ENCODE measurements at places on chromosomes 13 and 19.

DNA sequence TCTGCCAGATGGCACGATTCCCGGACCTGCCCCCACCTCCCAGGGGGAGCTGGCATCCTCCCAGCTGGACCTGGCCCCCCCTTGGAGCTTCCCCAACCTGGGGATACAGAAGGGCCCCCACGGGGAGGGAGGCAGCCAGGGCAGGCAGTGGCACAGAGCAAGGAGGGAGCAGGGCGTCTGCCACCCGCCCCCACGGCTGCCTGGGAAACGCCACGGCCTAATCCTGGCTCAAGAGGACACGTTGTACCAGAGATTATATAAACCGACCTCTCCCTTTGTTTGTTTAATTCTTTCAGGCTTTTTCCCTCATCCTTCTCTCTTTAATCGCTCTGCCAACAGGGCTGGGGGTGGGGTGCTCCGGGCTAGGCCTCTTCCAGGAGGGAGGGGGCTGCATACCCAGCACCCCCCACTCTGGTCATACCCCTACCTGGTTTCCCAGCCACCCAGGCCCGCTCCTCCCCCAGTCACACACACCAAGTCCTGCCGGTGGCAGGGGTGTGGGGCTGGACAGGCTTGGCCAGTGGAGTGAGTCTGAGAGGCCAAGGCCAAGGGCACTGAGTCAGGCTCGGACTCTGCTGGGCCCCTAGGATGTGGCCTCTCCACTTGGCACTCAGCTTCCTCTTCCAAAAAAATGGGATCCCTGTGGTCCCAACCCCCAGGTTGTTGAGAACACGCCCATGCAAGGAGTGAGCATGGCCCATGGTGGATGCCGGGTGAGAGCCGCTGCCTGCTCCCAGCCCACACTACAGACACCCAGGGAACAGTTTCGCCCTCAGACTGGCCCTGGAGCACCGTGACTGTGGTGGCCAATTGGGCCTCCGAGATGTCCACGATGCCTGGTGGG lies 29.5 kb upstream of the NFIC start:
- DNase-seq: no peak

DNA sequence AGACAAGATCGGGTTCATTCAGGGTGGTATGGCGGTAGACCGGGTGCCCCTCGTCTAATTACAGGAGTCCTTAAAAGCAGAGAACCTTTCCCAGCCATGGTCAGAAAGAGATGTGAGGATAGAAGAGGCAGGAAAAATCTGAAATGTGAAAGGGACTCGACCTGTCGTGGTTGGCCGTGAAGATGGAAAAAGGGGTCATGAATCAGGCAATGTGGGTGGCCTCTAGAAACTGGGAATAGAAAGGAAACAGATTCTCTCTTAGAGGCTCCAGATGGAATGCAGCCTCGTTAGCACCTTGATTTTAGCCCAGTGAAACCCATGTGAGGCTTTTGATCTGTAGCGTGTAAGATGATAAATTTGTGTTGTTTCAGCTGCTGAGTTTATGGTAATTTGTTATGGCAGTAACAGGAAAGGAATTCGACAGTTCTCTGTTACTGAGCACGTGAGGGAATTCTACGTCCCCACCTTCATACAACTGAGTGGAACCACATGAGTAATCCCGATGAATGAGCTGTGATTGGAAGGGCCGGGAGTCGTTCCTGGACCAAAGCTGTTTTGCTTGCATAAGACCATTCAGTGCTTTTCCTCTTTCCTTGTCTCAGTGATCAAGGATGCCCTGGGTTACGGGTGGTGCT lies 11.0 kb upstream of the CA11 start:
- no peak for DNase-seq

DNA sequence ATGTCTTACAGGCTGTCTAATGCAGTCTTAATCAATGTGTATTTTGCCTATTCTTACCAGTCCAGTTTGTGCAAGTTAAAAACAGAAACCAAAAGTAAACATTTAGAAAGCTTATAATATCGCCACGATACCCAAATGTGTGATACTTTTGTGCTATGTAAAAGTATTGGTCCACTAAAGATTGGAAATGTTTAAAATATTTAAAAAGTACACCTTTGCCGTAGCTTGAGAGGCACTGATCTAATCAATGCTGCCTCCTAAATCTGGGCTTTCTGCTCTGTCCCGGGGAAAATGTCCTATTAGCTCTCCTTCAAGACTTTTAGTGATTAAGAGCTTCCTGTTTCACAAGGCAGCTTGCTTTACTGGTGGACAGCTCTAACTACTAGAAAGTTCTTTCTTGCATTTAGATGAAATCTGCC lies 64.7 kb downstream of the DNAJC15 start:
- no peak for DNase-seq

- DNase-seq: no peak
Observed at GRCh38 chr19:29428071-29428470, 97.7 kb upstream of the VSTM2B start.

DNA sequence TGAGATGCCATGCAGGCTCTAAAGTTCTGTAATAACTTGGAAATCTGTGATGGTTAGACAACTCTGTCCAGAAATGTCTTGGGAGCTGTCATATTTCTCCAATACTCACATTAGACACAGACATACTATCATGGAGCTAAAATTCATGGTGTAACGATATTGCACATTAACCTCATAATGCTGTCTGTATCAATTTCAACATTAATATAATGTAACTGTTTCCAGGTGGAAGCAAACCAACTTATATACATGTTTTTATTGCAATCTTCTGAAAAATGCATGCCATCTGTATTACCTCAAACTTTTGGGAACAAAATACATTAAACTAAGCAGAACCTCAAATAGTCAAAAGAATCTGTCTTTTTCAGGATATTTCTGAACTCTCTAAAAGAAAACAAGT lies 14.7 kb upstream of the SPART start:
- DNase-seq: no peak

- no peak for DNase-seq
Observed at GRCh38 chr13:21613791-21614190, 9.8 kb upstream of the MICU2 start.

- no peak for DNase-seq
Observed at GRCh38 chr19:39160889-39161672, 35.5 kb downstream of the PAK4 start.

DNA sequence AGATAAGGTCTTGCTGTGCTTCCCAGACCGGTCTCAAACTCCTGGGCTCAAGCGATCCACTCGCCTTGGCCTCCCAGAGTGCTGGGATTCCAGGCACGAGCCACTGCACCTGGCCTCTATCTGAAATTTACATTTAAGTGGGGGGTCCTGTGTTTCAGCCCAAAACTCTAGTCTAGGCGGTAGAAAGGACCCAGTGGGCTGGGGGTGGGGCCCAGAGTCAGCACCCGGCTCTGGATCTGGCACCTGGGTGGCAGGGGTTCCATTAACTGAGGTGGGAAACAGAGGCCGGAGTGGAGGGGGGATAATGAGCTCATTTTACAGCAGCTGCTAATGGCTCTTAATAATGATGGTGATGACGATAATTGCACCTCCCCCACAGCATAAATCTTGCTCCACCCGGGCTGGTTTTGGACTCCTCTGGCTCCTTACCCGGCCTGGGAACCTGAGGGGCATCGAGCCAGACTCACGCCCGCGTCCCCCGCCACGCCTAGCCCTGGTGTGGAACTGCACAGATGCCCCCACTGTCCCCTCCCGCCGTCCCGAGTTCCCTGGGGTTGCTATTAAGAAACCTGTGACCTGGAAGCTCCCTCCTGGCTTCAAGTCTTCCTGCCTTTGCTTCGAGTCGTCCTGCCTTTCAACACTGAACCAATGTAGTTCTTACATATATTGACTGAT lies 17.8 kb upstream of the KLF2 start:
- no peak for DNase-seq

GRCh38 chr13:66365101-66365500 lies 865.0 kb downstream of the PCDH9 start:
- no peak for DNase-seq

DNA sequence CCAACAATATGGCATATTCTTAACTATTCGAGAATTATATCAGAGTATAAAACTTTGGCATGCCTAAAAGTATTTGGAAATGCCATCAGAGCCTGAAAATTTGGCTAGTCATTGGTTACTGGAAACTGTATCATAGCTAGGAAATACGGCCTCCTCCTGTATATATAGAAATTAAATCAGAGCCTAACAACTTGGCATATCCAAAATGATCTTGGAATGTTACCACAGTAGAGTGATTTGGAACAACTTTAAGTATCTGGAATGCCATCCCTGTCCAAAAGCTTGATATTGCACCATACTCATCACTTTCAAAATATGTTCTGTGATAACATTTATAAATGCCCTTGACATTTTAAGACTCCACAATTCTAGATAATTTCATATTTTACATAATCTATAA lies 335.8 kb downstream of the SLITRK1 start:
- DNase-seq: no peak

GRCh38 chr13:97018029-97018819 lies 23.9 kb upstream of the OXGR1 start:
- DNase-seq: peak; percentile 8

GRCh38 chr19:29623726-29624488 lies 17.8 kb downstream of the POP4 start:
- DNase-seq: peak; percentile 38

DNA sequence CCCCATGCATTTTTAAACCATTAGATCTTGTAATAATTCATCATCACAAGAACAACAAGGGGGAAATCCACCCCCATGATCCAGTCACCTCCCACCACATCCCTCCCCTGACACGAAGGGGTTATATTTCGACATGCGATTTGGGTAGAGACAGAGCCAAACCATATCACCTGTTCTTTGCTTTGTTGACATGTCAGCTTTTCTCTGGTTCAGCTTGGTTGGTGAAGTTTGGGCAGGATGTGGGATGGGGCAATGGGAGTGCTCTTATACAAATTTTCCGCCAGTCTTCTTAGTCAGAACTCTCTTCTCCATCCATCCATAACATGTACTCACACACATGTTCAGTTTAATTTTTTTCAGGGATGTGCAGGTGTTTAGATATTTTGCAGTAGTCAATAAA lies 12.9 kb downstream of the TPP2 start:
- no peak for DNase-seq

- DNase-seq: no peak
Observed at GRCh38 chr19:45354241-45354842, 13.8 kb downstream of the KLC3 start.

- DNase-seq: no peak
Observed at GRCh38 chr13:110469597-110469996, 91.9 kb downstream of the RAB20 start.

- no peak for DNase-seq
Observed at GRCh38 chr13:43545317-43545874, 241.4 kb downstream of the ENOX1 start.

Data from CD4-positive, alpha-beta T cell treated with Interleukin-17A for 4 hours (primary cell).